ENCODE measurements at places on chromosomes 6 and 20.

GRCh38 chr6:116404696-116405095 lies 33.9 kb downstream of the DSE start:
- DNase-seq = no peak

- DNase-seq = no peak
These were observed 194.6 kb downstream of the ZDHHC14 start for GRCh38 chr6:157575436-157576145.

GRCh38 chr6:166558156-166559005 lies 28.1 kb downstream of the RAMACL start:
- DNase-seq = no peak

DNA sequence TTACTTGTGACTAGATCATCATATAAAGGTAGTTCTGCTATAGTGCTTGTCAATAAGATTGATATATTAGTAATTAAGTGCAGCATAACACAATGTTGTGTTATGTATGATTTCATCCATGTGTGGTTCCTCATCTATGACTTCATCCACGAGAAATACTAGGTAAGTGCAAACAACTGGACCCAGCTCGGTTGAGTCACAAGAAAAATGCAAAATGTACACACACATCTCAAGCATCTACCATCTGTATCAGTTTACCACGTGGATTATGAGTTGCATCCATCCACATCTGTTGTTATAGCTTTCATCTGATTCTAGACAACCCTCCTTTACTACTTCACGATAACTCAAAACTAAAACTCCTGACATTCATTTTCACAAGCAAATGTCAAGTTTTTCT lies 517.0 kb upstream of the CITED2 start:
- DNase-seq = no peak

GRCh38 chr6:113944701-113945100 lies 26.2 kb downstream of the HDAC2 start:
- DNase-seq = no peak

All from pons (tissue), 1 donor.